Stimulated activated CD4-positive, alpha-beta T cell treated with anti-CD3 and anti-CD28 coated beads, Interleukin-2, amount 100 ng/mL, for 4 hours (primary cell): ENCODE measurements at places on chromosomes 13 and 19.
A peak's percentile ranks its signal among the peaks of the same experiment; 100 is the strongest.

DNA sequence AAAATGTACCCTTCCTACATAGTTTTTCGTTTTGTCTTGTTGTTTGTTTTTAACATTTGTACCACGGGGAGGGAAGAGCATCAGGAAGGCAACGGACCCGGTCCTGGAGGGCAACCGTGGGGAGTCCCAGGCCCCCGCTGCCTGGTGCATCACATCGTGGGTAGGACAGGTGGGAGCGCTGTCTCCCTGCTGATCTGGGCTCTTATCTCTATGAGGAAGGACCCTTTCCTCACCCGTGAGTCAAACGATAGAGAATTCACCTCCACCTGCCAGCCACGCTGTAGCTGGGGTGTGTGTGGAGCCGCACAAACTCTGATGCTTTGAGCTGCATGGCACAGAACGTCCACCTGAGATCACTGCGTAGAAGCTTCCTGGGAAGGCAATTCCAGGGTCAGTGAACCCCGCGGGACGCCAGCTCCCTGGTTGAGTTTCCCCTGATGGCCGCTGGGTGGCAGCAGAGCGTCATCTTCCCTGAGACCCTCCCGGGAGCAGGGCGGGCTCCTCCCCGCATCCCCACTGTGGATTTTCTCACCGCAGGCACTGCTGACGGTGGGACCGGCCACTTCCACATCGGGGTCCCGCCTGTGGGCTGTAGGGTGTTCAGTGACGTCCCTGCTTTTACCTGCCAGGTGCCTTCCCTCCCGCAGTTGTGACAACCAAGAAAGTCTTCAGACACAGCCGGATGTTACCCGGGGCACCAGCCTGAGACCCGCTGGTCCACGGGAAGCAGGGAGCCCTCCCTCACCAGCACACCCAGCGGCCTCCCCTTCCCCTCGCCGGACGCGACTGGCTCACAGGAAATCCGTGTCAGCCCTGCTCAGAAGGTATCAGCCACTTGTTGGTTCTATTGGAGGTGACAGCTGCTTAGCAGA is 54.7 kb downstream of the ZNF787 start:
- peak; percentile 31 for DNase-seq

DNA sequence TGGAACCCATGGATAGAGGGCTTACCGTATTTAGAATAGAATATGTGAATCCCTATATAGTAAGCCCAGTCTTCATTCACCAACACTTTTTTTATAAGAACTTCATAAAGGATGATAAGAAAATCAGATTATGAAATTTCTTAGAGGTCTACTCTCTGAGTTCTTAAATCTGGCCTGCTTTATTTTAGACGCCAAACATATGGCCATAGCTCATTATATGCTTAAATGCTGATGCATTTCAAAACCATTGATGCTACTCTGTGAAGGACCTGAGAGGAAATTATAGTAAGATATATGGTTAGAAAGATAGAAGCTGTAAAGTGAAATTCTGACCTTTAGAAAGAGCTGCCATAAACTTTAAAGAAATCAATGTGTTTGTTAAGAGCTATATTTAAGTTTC is 38.3 kb downstream of the GPC6 start:
- DNase-seq = no peak

- DNase-seq = peak; percentile 53
Measured at GRCh38 chr19:35030257-35031071, at the start of gene SCN1B. Gene SCN1B, plus strand, starts transcription at chr19:35030470. Its CDS starts 351 bp downstream, at chr19:35030821.

GRCh38 chr19:52666506-52666905 is 28.4 kb upstream of the ZNF83 start:
- no peak for DNase-seq
